ENCODE measurements at places on chromosomes 3 and 15. TPM values are rescaled to one million over a fixed set of nuclear protein-coding genes. Genes with fewer than 3 reads are reported as not detected.

DNA sequence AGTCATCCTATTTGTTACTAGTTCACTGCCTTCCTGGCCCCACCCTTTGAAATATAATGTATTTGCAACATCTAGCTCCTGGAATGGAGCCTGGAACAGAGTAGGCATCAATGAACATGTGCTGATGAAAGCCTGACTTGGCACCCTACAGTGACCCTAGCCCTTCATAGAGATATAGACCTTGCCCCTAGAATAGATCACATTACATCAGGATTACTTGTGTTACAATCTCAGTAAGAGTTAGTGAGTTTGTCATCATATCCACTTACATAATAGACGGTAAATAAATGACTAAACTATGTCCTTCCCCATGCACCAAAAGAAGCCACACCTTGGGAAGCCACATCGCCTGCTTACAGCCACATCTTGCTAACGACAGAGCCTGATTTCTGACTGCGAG is 110.5 kb upstream of the WNT5A start:
- no peak overlapping the region for H3K27ac ChIP-seq
- no peaks in the 10 kb centered on the region for H3K4me1 ChIP-seq
- no peaks in the 10 kb centered on the region for H3K36me3 ChIP-seq
- no peak for DNase-seq
- H3K27me3 ChIP-seq: peaks cover 2% of the 10 kb centered on the region

- no peaks in the 10 kb centered on the region for H3K36me3 ChIP-seq
- peaks cover 87% of the 10 kb centered on the region for H3K27me3 ChIP-seq
- H3K4me1 ChIP-seq: peaks cover 3% of the 10 kb centered on the region
- DNase-seq: no peak
Measured at GRCh38 chr15:96359616-96360521, 29.4 kb downstream of the NR2F2 start.

DNA sequence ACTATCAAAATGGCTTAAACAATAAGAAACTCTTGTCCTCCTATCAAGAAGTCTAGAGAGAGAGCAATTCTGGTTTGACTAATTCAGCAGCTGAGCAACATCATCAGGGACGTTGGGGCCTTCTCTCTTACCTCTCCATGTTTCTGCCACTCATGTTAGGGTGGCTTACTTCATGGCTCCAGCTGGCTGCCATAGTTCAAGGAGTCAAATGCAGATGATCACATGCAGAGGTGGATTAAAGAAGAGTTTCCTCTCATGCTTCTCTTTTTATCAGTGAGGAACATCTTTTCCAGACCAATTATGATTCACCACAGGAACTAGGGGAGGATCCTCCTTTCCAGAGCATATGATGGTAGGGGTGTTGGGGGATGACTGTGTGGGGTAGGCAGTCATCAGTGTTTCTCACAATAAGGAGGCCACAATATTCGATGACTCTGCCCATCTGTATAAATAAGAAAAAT is 45.5 kb downstream of the NEK11 start:
- H3K4me3 ChIP-seq: no peak overlapping the region
- H3K27me3 ChIP-seq: no peaks in the 10 kb centered on the region
- H3K36me3 ChIP-seq: no peaks in the 10 kb centered on the region
- DNase-seq: no peak
- peaks cover 15% of the 10 kb centered on the region for H3K4me1 ChIP-seq
- H3K27ac ChIP-seq: peak overlapping the region; percentile 6

GRCh38 chr3:126416943-126417342 is 22.2 kb downstream of the CFAP100 start:
- H3K27ac ChIP-seq: no peak overlapping the region
- DNase-seq: no peak
- H3K4me3 ChIP-seq: no peak overlapping the region

DNA sequence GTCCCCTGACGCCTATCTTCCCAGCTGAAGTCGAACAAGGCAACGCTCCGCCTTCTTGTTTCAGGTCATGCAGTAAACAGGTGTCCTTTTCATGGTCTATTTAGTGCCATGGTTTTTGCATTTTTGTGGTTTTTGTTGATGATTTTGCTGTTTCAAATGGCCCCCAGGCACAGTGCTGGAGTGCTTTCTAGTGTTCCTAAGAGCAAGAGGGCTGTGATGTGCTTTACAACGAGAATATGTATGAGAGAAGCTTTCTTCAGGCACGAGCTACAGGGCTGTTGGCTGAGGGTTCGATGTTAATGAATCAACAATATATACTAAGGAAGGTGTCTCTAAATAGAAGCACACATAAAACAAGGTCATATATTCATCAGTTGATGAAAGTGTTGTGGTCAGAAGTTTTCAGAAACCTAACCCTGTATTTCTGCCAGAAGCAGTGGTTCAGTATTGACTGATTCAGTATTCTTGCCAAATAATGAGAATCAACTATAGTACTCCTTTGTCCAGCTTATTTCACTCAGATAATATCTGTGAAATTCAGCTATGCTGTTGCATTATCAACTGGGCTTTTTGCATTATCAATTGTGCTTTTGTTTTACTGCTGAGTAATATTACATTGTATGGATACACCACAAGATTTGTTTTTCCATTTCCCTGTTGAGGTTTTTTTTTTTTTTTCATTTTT is 18.5 kb downstream of the LIMD1 start:
- H3K36me3 ChIP-seq: peaks cover 3% of the 10 kb centered on the region
- no peak for DNase-seq
- H3K4me3 ChIP-seq: no peak overlapping the region
- H3K27ac ChIP-seq: peak overlapping the region; percentile 16

- no peaks in the 10 kb centered on the region for H3K27me3 ChIP-seq
- H3K36me3 ChIP-seq: no peaks in the 10 kb centered on the region
- no peak overlapping the region for H3K4me3 ChIP-seq
- H3K27ac ChIP-seq: no peak overlapping the region
- peaks cover 17% of the 10 kb centered on the region for H3K4me1 ChIP-seq
Measured at GRCh38 chr3:9180764-9181117, 68.7 kb downstream of the SRGAP3 start.

GRCh38 chr15:36831125-36831903 is 251.9 kb downstream of the CDIN1 start:
- H3K4me1 ChIP-seq: no peaks in the 10 kb centered on the region
- no peak overlapping the region for H3K27ac ChIP-seq
- H3K4me3 ChIP-seq: no peak overlapping the region
- H3K27me3 ChIP-seq: no peaks in the 10 kb centered on the region
- no peaks in the 10 kb centered on the region for H3K36me3 ChIP-seq

- H3K36me3 ChIP-seq: no peaks in the 10 kb centered on the region
- H3K27ac ChIP-seq: peak overlapping the region; percentile 84
- no peak overlapping the region for H3K4me3 ChIP-seq
- no peaks in the 10 kb centered on the region for H3K27me3 ChIP-seq
Measured at GRCh38 chr3:125624341-125624740, 29.0 kb upstream of the OSBPL11 start.

GRCh38 chr3:13522236-13522635 is 26.7 kb upstream of the FBLN2 start:
- peak; percentile 18 for DNase-seq
- H3K4me1 ChIP-seq: no peaks in the 10 kb centered on the region

DNA sequence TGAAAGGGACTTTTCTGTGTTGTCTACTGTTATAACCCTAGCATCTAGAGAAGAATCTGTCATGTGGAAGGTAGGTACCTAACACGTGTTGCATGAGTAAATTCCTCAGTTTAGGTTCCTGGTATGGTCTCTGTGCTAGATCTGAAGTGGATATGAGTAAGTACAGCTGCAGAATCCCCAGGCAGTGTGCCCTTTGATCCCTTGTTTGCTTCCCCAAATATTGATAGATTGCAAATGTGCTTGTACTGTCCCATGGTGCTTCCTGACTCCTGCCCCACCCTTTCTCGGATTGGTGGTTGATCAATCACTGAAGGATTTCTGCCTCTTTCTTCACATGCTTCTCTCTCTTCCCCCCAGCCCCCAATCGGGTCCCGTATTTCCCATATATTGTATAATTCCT is 450.4 kb downstream of the UNC13C start:
- no peaks in the 10 kb centered on the region for H3K4me1 ChIP-seq
- no peak overlapping the region for H3K27ac ChIP-seq
- no peaks in the 10 kb centered on the region for H3K27me3 ChIP-seq
- H3K4me3 ChIP-seq: no peak overlapping the region

DNA sequence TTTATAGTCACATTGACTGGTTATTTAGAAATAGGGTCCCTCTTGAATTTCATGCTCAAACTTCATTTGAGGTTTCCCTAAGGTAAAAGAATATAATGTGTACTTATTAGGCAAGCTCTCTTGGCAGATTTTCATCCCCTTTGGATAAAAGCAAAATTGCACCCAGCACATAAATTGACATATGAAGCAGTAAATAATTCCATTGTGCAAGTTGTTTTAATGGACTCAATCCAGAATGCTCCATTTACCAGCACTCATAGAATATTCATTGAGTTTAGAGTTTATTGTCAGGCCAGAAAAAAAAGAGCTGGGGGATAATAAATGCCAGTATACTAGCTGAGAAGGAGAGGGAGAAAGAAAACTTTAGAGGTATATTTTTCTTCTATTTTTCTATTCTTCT is 136.8 kb downstream of the TPRG1 start:
- peaks cover 15% of the 10 kb centered on the region for H3K4me1 ChIP-seq
- peak overlapping the region; percentile 72 for H3K27ac ChIP-seq
- DNase-seq: no peak
- no peak overlapping the region for H3K4me3 ChIP-seq

The PRR20G gene
- polyA plus RNA-seq: not detected

The IP6K1 gene
- polyA plus RNA-seq: 9.5 TPM

DNA sequence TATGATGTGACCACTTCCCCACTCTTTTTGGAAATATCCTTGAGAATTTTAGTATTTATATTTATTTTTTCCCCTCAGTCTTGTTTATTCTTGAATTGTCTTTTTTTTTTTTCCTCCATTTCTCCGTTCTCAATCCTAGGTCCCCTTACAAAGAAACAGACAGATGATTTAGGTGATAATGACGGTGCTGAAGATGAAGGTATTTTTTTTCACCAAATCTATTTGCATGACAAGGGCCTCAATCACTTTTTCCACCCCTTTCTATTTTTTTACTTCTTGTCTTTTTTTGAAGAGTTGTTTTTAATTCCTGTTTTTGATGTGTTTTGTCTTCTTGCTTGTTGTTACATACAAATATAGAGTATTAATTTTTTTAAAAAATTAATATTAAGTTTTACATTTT is 402.6 kb downstream of the NLGN1 start:
- no peak overlapping the region for H3K4me3 ChIP-seq
- no peaks in the 10 kb centered on the region for H3K36me3 ChIP-seq
- no peaks in the 10 kb centered on the region for H3K27me3 ChIP-seq

The CFAP91 gene
- 0.13 TPM for polyA plus RNA-seq

DNA sequence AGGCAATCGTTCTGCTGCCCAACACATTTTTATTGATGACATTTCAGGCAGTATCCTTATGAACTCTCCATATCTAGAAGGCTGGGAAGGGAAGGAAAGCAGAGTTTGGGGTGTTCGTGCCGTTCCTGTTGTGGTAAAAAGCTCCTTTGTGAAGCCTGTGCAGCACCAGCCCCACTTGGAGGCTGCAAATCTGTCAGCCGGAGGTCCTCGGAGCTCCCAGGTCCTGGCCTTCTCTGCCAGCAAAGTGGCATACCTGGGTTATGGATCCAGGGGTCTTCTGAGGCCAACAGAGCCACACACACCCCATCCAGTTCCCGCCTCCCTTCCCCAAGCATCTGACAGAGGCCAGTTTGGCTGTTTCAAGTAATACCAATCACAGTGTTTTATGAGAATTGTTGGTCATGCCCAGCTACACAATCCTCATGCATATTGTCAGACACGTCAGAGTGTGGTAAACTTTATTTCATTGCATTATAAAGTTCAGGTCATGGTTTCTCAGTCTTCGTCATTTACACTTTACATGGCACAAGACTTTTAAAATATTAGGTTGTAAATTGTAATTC is 15.9 kb upstream of the USP3 start:
- no peaks in the 10 kb centered on the region for H3K36me3 ChIP-seq
- no peak overlapping the region for H3K4me3 ChIP-seq
- no peaks in the 10 kb centered on the region for H3K4me1 ChIP-seq

GRCh38 chr3:107753494-107753893 is 230.7 kb downstream of the BBX start:
- H3K27ac ChIP-seq: no peak overlapping the region
- H3K36me3 ChIP-seq: no peaks in the 10 kb centered on the region
- no peaks in the 10 kb centered on the region for H3K4me1 ChIP-seq

GRCh38 chr15:44676676-44677075 is 13.2 kb upstream of the SPG11 start:
- no peaks in the 10 kb centered on the region for H3K4me1 ChIP-seq
- no peak overlapping the region for H3K27ac ChIP-seq
- no peak overlapping the region for H3K4me3 ChIP-seq
- peaks cover 2% of the 10 kb centered on the region for H3K27me3 ChIP-seq
- no peak for DNase-seq

The TNIK gene
- 9.9 TPM for polyA plus RNA-seq

The ISLR gene
- 4.1 TPM for polyA plus RNA-seq

- no peak for DNase-seq
- no peak overlapping the region for H3K4me3 ChIP-seq
- H3K36me3 ChIP-seq: no peaks in the 10 kb centered on the region
- no peaks in the 10 kb centered on the region for H3K4me1 ChIP-seq
- no peaks in the 10 kb centered on the region for H3K27me3 ChIP-seq
Measured at GRCh38 chr3:154102225-154102624, 19.0 kb upstream of the ARHGEF26 start.

GRCh38 chr15:100249096-100249815 is 92.5 kb downstream of the ADAMTS17 start:
- H3K36me3 ChIP-seq: no peaks in the 10 kb centered on the region
- no peaks in the 10 kb centered on the region for H3K27me3 ChIP-seq
- H3K4me3 ChIP-seq: no peak overlapping the region
- no peak for DNase-seq
- no peak overlapping the region for H3K27ac ChIP-seq

The SLC12A1 gene
- not detected for polyA plus RNA-seq

All from psoas muscle (tissue), 8 donors.